Stimulated activated naive B cell treated with anti-CD40 and anti-IgM and Interleukin-4, amounts not matched to agents 10 μg/mL and 1 μg/mL and 100 μg/mL, for 72 hours (primary cell): ENCODE measurements at places on chromosomes 2 and 18.
A peak's percentile ranks its signal among the peaks of the same experiment; 100 is the strongest.

DNA sequence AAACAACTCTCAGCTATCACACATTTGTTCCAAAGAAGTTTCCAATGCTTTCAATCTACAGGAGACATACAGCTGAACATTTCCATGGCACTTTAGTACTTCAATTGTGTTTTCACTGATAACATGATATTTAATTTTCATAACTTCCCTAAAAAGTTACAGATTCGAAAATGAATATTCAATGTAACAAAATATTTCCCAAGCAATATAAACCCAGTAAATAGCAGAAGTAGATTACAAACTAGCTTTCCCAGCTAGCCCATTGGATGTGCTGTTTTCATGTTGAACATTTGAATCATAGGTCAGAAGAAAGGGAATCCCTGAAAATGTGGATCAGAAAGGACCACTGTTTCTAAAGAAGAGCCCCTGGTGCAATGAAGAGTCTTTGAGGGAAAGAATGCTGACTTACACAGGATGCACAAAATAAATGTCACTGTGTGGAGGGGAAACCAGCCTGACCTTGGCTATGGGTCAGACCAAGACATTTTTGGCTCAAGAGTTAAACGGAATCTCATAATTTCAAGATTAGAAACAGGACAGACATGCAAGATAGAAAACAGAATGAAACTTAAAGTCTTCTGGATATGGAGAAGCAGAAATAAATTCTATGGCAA lies 22.5 kb downstream of the CYTIP start:
- H3K27ac ChIP-seq, result peak overlapping the region; percentile 90
- H3K27me3 ChIP-seq, result no peaks in the 10 kb centered on the region
- H3K4me3 ChIP-seq, result peak overlapping the region; percentile 22
- peaks cover 57% of the 10 kb centered on the region for H3K4me1 ChIP-seq
- DNase-seq, result no peak

DNA sequence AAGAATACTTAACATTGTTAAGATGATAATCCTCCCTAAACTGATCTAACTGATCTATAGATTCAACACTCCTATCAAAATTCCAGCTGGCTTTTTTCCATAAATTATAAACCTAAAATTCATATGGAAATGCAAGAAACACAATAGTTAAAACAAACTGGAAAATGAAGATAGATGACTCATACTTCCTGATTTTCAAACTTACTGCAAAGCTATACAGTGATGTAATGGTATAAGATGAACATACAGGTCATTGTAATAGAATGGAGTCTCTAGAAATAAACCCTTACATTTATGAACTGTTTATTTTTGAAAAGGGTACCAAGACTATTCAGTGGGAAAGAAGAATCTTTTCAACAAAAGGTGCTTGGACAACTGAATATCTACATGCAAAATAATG lies 32.3 kb downstream of the UBXN4 start:
- H3K4me1 ChIP-seq, result no peaks in the 10 kb centered on the region
- H3K36me3 ChIP-seq, result peaks cover 49% of the 10 kb centered on the region
- H3K4me3 ChIP-seq, result no peak overlapping the region

GRCh38 chr2:113117541-113118262 lies 9.7 kb upstream of the IL1RN start:
- no peaks in the 10 kb centered on the region for H3K27me3 ChIP-seq
- no peaks in the 10 kb centered on the region for H3K36me3 ChIP-seq
- H3K27ac ChIP-seq, result no peak overlapping the region
- DNase-seq, result no peak

GRCh38 chr2:128602699-128603101 lies 284.0 kb upstream of the HS6ST1 start:
- H3K27ac ChIP-seq, result no peak overlapping the region
- DNase-seq, result no peak
- no peaks in the 10 kb centered on the region for H3K27me3 ChIP-seq
- H3K4me3 ChIP-seq, result no peak overlapping the region
- no peaks in the 10 kb centered on the region for H3K36me3 ChIP-seq

DNA sequence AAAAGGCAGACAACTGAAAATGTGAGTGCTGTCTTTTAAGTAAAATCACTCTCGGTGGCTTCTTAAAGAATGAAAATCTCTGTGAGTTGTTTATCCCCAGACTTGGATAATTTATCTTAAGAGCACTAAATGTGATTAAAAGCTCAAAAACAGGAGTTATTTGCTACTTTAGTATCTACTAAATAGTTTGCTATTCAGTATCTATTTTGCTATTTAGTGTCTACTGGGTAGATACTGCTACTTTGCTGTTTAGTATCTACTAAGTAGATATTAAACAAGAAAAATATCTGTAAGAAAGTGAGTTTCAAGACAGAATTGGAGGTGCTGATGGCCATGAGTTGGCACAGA lies 1.4 kb upstream of the KCNG3 start:
- peaks cover 7% of the 10 kb centered on the region for H3K4me1 ChIP-seq
- DNase-seq, result no peak
- peaks cover 38% of the 10 kb centered on the region for H3K27me3 ChIP-seq
